ENCODE measurements at places on chromosomes 4 and X.

DNA sequence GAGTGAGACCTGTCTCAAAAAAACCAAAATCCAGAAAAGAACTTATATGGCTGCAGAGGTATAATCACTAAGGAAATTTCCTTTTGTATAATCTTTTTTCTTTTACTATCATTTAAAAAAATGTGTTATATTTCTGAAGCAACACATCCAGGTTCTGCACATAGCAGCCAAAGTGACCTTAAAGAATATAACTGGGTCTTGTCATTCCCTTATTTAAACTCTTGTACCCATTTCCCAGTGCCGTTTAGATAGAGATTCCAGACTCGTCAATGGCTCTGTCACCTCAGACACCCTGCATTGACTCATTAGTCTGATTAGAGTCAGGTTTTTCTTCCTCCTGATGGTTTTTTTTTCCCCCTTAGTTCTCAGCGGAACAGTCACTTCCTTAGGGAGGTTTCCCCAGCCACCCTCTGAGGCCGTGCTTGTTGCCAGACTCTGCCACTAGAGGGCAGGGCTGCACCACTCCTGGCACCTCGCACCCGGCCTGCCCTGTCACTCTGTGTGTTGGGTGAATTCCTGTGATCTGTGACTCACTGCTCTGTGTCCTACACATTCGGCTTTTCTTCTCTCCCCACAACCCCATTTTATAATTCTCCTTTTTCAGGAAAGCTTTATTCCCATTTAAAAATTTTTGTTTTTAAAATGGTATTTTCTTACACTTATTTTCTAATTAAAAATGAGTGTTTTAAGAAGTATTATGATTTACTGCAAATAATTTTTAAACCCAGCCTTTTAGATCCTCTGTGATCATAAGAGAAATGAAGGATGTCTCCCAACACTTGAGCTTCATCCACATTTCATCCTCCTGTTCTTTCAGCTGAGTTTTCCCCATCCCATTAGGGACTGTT, 32.1 kb downstream of the HTT start:
- peak; percentile 75 for DNase-seq

- no peak for DNase-seq
Observed at GRCh38 chrX:45745479-45745878, 544.8 kb upstream of the DIPK2B start.

- no peak for DNase-seq
Observed at GRCh38 chrX:18692541-18692940, 14.9 kb upstream of the PPEF1 start.

GRCh38 chr4:77045490-77045889, 30.3 kb downstream of the CCNI start:
- no peak for DNase-seq

DNA sequence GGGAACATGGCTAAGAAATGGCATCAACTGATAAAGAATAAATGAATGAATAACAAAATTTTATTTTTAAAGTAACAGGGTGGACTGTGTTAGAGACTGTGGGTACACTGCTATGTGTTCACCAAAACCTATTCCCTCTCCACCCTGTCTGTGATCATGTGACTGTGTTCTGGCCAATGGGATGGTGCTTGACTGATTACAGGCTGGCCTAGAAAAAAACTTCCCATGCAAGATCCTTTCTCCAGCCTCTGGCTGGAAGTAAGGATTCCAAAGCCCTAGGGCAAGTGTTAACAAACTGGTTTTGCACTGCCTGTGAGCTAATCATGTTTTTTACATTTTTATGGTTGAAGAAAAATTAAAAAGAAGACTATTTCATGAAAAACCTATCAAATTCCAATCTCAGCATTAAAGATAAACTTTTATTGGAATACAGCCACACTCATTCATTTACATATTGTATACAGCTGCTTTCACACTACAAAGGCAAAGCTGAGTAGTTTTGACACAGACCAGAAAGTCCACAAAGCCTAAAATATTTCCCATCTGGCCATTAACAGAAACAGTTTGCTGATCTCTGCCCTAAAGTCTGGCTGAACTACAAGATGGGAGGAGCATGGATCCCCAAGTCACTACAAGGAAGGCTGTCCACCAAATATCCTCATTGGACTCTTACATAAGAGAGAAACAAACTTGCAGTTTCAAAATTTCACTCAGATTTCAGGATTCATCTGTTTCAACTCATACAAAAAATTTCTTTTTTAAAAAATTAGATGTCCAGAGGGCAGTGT, 133.2 kb downstream of the ARHGAP6 start:
- DNase-seq: no peak

DNA sequence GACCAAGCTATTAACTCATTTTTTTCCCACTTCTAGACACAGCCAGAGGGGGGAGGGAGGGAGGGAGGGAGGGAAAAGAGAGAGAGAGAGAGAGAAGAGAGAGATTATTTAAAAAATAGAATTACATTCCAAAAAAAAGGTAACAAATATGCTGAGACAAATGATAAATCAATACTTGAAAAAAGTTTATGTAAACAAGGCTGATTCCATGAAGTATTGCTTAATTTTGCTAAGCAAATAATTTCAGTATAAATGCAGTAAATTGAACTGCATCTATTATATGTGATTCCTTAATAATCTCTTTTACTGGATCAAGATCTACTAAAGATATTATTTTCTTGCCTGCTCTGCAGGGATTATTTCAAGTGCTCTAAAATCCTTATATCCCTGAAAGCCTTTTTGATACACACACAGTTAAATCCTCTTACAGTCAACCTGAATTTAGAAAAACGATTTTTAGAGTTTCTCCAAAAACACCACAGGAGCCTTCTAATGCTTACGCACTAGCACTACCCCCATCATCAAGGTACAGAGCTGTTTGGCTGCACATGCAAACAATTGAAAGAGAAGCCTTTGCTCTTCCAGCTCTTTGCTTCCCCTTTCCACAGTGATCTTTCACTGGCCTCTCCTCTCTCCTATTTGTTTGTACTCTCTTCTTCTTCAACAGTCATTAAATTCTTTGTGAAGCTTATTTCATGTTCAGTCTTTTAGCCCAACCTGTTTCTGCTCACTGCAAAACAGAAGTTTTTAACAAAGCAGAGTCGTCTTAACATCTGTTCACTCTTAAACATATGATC, 426.3 kb upstream of the FAM241A start:
- no peak for DNase-seq
